ENCODE measurements at places on chromosomes 13 and 19.

- DNase-seq, result no peak
These were observed 16.2 kb upstream of the MED4 start for GRCh38 chr13:48110931-48111721.

DNA sequence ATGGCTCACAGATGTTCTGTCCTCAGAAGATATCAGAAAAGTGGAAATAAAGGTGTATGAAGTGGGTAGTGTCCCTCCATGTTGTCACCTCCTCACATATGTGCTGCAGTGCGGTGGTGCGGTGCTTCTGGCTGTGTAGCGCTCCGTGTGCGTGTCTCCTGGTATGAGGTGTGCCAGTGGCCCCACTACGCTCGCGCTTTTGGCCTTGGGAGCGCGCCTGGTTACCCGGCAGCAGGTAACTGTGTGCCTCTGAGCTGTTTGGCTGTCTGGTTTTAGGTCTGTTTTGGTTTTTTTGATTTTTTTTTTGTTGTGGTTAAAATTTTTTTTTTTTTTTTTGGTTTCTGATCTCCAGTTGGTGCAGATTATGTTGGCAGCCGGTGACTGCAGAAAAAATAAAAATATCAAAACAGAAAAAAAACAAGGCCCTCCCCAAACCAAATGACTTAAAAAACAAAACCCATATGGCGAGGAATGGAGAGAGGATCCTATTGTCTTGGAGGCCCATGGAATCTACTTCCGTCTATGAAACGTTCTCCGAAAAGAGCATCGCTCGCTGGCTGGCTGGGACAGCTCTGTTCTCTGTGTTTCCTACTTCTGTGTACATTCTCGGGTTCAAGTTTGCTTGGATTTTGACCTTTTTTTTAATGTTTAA, 7.9 kb downstream of the HNRNPL start:
- DNase-seq, result peak; percentile 55

- DNase-seq, result no peak
These were observed 390.8 kb downstream of the FOXO1 start for GRCh38 chr13:40275636-40276035.

- no peak for DNase-seq
These were observed 1277.3 kb downstream of the UQCRFS1 start for GRCh38 chr19:27935669-27936068.

GRCh38 chr13:21310220-21310619, 133.8 kb downstream of the MRPL57 start:
- DNase-seq, result no peak

DNA sequence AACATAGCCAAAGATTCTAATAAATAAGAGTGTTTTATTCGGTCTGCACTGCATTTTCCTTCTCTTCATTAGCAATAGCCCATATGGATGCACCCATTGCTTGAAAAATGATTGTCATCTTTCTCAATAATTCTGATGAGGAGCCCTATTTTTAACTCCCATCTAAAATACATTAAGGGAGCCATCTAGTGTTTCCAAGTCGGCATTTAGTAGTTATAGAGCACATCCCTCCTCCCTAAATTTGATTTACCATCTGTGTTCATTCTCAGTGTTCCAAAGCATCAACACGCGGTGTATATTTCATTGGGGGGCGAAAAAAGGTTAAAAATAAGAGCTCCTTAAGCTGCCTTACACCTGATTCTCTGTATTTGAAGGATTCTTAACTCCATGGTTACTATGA, 119.2 kb upstream of the IPO5 start:
- no peak for DNase-seq

- DNase-seq, result no peak
These were observed 22.0 kb downstream of the MBNL2 start for GRCh38 chr13:97243915-97244781.

- DNase-seq, result no peak
These were observed 84.5 kb upstream of the UFM1 start for GRCh38 chr13:38265132-38265497.

All from CD4-positive, alpha-beta T cell treated with Interleukin-6 at 100 ng/mL for 8 hours (primary cell).